ENCODE measurements at places on chromosomes 5 and 9. TPM values are rescaled to one million over a fixed set of nuclear protein-coding genes. Genes with fewer than 3 reads are reported as not detected.

- DNase-seq: peak; percentile 88
Measured at GRCh38 chr5:14153932-14154731, 11.0 kb downstream of the TRIO start.

- DNase-seq: no peak
Measured at GRCh38 chr9:137448602-137448962, 7.4 kb upstream of the ENTPD8 start.

- DNase-seq: no peak
Measured at GRCh38 chr5:107937204-107937603, 266.5 kb upstream of the EFNA5 start.

DNA sequence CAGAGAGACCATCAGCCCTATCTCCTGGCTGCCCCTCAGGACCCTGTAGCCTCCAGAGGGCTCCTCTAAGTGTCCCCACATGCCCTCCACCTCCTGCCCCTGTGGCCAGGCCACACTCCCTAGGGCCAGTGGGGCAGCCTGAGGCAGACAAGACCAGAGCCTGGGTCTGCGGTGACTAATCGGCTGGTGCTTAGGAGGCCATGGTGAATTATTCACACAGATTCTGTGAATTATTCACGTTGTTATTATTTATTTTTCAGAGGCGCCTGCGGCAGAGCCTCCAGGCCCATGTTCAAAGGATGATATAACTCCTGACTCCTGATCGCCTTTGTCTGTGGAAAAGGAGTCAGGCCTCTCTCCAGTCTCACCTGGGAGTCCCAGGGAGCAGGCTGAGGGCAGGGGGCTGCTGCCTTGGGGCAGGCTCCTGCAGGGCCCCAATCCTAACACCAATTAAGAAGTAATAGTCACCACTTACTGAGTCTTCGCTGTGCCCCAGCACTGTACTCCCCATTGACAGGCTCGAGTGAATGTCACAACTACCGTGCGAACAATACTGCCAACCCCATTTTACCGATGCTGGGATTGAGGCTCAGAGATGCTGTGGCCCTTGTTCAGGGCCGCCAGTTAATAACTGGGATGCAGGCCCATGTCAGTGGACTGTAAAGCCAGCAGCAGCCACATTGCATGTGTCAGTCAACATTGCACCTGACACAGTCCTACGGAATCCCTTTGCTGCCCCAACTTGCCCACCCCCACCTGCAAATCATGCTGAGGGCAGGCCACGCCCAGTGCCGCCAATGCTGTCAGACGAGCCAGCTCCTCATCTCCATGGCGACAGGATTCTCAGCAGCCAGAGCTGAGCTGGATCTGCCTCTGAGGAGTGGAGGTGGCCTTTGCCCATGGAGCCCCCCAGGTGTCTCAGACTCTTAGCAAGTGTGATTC, 94.9 kb downstream of the PCDH1 start:
- peak; percentile 21 for DNase-seq

- DNase-seq: peak; percentile 15
Measured at GRCh38 chr5:151222790-151223446, 974 bp downstream of the CCDC69 start.

DNA sequence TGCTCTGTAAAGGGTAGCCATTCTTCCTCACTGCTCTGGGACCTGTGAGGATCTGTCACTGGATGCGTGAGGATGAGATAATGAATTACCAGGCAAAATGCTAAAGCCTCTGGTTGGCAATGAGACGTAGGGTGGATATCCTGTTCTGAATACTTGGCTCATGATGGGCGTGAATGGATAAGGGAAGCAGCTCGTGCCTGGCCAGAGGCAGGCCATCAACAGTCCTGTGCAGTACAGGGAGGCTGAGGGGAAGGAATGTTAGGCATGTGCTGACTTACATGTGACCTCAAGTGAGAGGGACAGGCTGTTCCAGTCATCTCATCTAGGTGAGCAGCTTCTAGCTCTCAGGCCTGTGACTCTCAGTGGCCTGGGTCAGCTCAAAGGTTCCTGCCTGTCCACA, 172.8 kb downstream of the CARTPT start:
- DNase-seq: peak; percentile 15

DNA sequence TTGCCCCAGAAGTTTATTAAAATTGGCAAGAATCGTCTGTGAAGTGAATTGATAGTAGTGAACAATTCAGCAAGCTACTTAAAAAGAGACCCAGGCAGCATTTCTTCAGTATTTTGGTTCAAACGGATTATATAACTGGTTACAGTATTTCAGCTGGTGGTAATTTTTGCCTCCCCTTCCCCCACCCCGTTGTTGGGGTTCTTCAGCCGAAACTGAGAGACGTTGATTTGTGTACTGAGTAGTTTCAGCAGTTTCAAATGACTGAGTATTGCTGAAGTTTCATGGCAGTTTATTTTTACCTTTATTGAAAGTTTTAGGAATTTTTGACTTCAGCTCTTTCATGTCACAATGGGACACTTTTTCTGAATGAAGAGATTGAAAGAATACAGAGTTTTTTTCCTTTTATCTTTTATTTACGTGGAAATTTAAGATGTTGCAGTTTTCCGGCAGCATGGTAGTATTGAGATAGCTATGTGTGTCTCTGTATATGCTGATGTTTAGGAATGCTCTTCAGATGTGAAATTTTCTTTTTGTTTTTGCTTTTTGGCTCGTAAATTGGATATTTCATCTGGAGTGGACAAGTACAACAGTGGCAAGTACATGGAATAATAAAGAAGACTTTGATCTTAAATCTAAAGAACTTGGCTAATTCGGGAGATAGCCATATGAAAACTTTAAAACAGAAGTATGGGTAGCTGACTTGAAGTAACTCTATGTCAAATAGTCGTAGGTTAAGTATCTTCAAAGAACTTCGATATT, 1.9 kb downstream of the GPBP1 start:
- no peak for DNase-seq

DNA sequence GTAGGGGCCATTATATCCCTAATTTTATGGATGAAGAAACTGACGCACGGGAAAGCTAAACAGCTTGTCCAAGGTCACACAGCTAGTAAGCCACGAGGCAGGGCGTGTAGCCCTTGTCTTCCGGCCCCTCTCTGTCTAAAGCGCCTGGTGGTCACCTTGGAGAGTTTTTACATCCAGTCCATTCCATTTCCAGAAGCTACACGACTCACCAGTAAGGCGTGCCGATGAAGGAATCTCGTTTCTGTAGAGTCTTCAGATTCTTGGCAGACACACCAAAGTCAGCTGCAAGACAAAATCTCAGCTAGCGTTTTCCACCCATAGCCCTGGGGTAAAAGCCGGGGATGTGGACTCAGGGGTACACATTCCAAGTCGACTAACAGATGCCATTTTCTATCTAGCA, 80.5 kb downstream of the STK10 start:
- DNase-seq: peak; percentile 49

DNA sequence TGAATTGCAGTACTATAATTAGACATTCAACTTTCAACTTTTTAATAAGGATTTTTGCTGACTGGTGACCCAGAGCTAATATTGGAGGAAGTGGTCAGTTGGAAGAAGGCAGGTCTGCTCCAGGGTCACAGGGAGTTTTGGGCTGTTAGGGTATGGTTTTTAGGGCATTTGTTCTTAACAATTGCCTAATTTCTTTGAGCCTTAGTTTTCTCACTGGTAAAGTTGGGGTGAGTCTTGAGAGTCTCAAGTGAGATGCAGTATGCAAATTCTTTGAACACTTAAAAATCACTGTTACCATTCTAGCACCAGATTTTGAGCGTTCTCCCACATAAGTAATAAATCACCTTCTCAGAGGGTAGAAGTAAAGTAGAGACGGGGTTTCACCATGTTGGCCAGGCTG, 50.9 kb downstream of the RMI1 start:
- no peak for DNase-seq

Gene CNTNAP3
- 10.2 TPM for total RNA-seq

Gene KIF12
- total RNA-seq: not detected

Gene CDC14B
- 8.0 TPM for total RNA-seq

Gene CTSL
- 159 TPM for total RNA-seq

Gene PCYOX1L
- total RNA-seq: 13.1 TPM
